NCI-H1436 (cell line): ENCODE measurements at places on chromosomes 4 and X.

DNA sequence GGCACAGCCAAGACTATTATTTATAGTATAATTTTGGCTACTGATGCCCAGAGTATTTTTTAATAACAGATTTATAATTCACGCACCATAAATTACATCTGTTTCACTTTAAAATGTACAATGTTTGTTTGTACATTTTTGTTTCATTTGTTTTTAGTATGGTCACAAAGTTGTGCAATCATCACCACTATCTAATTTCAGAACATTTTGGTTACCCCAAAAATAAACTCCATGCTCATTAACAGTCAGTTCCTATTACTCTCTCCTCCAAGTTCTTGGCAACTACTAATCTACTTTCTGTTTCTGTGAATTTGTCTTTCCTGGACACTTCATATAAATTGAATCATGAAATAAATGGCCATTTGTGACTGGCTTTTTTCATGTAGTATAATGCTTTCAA, 176.7 kb downstream of the SH3BGRL start:
- no peak for DNase-seq

- no peak for DNase-seq
Observed at GRCh38 chr4:45188501-45188900, 462.1 kb upstream of the GNPDA2 start.

DNA sequence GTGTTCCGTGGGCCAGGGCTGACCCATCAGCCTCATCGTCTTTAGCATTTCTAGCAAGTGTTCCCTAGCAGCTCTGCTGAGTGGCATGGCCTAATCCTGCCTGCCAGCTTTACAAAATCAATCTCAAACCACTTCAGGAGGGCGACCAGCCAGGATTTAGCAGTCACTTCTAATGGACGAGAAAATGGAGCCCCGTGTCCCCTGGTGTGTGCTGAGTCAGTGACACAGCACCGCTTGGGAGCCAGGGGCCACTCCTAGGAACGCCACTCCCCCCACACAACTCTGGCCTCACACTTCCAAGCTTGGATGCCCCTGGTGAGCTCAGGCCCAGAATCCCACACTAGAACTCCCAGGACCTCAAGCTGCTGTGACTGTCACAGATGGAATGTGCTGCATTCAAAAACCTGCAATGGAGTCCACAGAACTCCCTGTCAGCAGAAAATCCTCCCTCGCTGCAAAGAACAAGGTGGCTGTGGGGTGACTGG, 311.2 kb upstream of the GATB start:
- no peak for DNase-seq

DNA sequence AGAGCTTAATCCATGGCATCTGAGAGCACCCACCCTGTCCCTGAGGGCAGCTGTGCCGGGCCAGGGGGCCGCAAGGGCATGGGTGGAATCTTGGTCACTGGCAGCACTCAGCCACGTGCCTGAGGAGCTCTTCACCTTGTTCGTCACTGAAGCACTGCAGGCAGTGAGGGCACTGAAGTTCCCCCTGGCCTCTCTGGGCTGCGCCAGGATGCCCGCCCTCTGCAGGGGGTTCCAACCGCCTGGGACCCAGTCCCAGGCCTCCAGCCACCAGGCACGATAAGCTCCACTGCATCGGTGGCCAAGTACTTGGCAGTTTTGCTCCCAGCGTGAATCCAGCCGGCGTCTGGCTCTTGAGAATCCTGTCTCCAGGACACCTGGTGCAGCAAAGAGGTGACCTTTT, 96.4 kb upstream of the MED14 start:
- no peak for DNase-seq

GRCh38 chr4:90120037-90120436, 7.2 kb upstream of the CCSER1 start:
- DNase-seq: no peak

- no peak for DNase-seq
Observed at GRCh38 chr4:53974561-53974960, 89.8 kb downstream of the CHIC2 start.

GRCh38 chr4:138773321-138773720, 242.3 kb upstream of the NOCT start:
- no peak for DNase-seq

GRCh38 chr4:170868170-170868569, 778.4 kb upstream of the AADAT start:
- no peak for DNase-seq

- DNase-seq: no peak
Observed at GRCh38 chr4:186740822-186741221, 17.2 kb upstream of the FAT1 start.

DNA sequence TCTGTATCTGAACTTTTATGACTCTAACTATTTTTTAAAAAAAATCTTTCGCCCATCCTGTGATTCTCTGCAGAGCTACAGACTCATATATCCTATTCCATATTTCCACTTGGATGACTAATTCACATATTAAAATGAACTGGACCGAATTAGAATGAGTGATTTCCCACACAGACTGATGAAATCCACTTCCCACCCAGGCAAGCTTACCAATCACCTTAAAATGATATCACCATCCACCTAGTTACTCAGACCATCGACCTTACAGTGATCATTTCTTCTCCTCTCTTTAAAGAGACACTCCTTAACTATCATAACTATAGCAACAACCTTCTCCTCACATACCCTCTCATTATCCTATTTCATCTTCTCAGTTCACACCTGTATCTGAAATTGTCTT, 34.1 kb upstream of the GUCY1B1 start:
- DNase-seq: no peak

DNA sequence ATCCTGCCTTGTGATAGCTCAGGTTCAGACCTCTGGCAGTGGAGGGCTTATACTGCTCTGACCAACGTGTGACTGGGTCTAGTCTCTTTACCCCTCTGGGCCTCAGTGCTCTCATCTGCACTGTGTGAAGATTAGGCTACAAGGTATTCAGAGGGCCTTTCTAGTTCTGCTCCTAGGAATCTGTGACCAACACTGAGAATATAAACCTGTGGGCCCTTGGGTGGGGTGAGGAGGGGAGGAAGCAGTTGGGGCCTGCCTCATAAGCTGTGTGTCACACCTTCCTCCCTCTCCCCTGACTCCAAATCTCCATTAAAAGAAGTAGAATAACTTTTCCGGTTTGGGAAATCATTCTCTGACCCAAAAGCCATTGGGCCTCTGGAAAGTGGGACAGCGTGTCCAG, 66.3 kb upstream of the MSN start:
- no peak for DNase-seq

DNA sequence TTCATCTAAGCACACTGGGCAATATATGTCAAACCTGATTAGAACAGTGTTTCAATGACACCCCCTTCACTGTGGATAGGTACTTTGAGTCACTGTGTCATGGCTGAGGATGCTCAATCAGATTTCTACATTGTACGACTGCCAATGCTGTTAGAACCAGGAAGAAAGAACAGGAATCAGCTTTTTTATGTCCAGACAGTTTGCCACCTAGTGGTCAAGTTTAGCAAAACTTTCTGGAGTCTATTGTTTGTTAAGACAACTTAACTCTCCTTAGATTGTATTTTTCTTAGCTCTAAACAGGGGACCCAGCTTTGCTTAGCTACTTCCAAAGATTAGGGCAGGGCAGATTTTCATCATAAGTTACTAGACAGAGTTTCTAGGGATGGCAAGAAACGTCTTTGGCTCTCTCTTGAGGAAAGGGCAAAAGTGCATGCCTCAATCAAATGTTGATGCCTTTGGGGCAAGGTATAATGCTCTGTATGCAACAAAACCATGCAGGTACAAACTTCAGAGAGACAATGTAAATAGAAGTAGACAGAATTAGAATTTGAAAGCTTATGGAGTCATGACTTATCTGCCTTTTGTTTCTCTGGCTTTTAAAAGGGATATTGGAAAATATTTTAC, 40.5 kb upstream of the BMP3 start:
- DNase-seq: peak; percentile 40
